ENCODE measurements at places on chromosomes 16 and 17.

DNA sequence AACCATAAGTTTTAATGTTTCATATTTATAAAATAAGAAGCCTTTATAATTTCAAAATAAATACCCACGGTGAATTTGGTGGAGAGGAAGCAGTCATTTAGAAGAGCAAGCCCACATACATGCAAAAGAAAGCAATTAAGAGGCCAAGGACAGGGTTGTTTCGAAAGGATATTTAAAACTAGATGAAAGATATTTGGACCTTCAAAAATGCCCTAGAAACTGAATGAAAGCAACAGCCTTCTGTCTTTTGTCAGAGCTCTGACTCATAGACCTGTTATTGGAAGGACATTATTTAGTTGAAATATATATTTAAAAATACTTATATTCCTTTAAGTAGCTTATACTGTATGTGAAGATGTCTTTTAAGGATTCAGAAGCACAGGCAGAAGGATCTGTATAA, 8.6 kb upstream of the METTL9 start:
- DNase-seq: no peak

- DNase-seq: no peak
These were observed 80.7 kb downstream of the USP32 start for GRCh38 chr17:60311186-60311585.

DNA sequence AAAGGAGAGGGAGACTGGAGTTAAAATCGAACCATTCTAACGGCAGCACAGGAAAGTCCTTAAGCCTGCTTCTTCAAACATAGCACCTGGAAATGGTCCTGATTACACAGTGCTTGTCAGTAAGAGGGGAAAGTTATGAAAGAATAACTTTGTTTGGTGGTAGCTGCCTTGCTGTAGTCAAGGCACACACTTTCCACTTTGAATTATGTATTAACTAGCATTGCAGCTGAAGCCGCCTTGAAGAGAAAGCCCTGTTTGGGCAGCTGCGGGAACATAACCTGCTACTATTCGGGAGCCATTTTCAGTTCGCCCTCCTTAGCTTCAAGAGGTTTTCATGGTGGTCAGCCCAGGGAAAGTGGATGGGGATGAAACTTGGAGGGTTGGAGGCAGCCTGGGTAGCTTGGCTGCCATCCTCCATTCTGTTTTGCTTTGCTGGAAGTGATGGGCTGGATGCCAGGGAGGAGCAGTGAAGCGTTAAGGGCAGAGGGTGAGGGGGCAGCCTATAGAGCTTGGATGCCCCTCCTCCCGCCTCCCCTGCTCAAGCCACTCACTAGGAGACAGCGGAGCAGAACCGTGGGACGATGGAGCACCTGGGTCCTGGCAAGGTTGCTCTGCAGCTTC, 5.3 kb upstream of the HAS3 start:
- no peak for DNase-seq

DNA sequence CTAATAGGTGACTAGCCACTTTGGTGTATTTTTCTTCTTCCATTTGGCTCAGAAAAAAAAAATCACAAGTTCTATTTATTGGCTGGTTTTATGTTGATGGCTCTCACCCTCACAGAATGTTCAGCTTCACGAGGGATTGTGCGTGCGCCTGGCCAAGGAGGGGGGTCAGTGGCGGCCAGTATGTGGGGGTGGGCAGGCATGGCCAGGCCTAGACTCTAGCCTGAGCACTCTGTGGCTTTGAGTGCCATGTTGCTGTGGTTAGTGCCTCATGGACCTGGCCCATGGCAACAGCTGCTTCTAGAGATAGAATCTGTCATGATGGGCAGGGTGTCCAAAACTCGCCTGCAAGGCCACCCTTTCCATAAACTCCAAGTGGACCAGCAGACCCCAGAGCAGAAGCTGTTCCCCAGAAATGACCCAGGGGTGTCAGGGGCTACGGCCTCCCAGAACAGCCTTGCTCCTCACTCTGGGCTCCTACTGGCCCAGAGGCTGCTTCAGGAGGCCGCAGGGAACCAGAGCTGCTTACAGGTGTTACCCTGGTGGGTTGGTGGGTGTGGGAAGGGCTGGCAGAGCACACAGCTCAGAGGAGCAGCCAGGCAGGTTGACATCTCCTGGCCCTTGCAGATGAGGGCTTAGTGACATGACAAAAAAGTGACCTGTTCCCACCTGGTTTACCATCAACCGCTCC, 124.9 kb downstream of the SOCS1 start:
- DNase-seq: no peak

DNA sequence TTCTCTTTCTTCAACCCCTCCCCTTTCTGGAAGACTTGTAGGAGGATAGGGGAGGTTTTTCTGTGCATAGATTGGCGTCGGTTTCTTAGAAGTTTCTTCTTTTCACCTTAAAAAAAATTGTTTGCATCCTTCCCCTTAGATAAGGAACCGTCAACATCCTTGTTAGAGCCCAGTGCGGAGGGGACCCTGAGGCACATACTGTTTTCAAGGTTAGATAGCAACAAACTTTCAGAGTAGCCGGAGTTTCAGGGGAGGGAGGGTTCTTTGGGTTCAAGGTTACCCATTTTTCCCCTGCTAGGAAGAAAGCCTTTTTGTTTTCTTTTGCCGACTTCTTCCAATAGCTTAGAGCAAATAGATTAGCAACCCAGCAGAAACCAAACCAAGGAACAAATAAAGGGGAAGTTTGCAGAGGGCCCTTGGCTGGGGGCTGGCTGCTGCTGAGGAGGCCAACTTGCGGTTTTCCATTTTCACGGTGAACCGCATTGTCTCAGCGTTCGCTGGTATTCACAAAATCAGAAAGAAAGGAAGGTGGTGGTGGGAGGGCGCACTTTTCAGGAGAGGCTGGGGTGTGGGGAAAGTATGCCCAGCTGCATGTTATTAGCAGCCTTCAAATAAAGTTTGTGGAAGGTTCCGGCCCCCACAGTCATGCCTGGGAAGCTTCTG, 28.8 kb downstream of the MSI2 start:
- DNase-seq: peak; percentile 74

DNA sequence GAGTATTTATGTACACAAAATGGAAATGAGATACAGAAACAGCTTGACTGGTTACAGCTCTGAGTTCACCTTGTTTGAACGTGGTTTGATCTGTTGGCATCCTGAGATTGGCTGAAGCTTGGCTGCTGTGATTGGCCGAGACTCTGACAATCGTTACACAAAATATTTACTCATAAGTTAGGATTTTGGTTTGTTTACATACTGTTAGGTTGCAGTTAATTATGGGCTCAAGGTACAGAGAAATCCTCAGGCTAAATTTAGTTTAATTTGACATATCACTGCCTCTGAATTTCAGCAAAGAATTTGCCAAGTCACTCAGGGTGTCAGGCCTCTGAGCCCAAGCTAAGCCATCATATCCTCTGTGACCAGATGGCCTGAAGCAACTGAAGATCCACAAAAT, 227.3 kb downstream of the COPRS start:
- no peak for DNase-seq

GRCh38 chr16:3317315-3317999, 12.2 kb downstream of the ZNF75A start:
- no peak for DNase-seq

DNA sequence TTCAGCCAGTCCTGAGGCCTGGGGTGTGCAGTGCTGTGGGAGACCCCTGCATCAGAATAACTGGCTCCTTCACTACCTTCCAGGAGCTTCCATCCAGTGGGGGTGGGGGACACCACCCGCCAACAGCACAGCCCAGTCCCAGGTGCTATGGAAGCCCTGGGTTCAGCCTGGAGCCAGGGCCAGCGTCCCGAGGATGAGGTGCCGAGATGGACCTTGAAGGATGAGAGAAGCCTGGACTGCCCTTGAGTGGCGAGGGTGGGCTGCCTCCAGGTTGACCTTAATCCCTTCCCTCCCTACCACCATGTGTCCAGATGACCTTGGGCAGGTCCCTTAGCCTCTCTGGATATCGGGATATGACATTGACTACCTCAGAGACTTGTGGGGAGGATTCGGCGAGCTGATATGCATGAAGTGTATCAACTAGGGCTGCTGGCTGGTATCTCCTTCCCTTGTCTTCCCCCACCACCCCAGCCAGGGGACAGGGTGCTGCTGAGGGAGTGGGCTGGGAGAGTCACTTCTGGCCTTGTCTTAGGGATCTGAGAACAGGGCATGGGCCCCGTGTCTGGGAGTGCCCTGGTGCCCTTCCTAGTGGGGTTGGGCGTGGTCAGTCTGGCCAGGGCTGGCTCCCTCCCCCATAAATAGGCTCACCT, 14.2 kb upstream of the LASP1NB start:
- peak; percentile 27 for DNase-seq

DNA sequence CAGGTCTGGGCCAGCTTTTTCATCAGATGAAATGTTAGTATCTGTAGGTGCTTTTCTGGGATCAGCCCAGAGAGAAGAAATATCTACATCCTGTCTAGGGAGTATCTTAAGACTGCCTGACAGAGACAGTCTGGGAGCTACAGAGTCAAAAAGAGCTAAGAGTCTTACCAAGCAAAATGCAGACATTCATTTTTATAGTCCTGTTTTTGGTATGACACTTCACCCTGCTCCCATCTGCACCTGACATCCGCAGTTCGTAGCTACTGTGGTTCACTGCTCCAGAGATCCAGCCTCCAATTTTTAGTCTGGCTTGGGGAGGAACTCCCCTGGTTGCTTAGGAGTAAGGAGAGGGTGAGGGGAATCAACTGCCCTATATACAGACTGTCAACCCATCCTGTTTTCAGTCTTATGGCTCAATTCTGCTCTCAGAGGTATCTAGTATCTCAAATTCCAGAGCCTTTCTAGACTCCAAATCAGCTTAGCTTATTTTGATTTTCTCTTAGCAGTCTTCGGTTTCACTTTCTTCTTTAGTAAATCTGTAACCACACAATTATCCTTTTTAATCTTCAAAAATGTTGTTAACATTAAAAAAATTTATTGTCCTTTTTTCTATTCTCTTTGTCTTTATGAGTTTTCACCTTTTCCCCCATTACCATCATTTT, 97.8 kb downstream of the TMEM100 start:
- no peak for DNase-seq

DNA sequence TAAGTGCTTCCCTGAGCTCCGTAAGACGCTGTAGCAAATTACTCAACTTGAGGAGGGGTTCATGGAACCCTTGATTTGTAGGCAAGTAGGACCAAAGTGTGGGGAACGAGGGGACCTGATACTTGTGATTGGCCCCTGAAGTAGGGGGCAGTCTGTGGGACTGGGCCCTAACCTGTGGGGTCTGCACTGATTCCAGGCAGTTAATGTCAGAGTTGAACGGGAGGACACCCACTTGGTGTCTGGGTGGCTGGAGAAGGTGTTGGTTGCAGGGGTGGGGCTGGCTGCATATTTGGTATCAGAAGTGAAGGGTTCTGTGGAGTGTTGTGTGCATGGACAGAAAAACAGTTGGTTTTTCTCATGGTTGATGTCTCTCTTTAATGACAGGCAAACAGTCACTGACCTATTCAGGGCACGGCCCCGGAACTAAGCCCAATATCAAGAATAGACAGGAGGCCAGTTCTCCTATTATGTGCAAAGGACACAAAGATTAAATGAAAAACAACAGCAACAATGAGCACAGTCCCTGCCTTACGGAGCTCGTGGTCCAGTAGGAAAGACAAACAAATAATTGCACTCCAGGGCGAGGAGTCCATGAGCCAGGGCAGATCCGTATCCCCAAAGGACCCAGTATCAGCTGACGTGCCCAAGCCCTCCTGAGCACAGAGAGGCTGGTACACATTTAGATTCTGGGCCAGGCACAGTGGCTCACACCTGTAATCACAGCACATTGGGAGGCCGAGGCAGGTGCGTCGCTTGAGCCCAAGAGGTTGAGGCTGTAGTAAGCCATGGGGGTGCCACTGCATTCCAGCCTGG, 19.2 kb downstream of the MXRA7 start:
- no peak for DNase-seq

DNA sequence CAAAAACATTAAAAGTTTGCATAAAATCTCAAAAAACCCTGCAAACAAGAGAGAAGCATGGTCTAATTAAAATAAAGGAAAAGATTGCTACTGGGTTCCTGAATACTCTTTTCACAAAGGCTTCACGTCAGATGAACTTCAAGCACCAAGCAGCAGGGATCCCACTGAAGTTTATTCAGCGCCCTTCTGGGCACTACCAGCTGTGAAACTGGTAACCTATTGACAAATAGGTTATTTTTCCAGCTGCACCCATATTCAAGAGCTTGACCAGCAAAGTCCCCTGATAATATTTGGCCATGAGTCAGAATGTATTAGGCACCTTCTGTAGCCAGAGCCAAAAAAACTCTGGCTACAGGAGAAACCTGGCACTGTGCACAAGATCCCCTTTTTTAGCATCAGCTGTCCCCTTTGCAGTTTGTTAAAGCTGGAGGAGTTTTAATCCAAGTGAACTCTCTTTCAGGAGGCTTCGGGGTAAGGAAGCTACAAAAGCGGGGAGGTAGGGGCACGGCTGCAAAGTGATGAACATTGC, 60.3 kb downstream of the GRIN2A start:
- no peak for DNase-seq

- DNase-seq: no peak
These were observed 3.4 kb downstream of the ALDOA start for GRCh38 chr16:30068750-30069610.

DNA sequence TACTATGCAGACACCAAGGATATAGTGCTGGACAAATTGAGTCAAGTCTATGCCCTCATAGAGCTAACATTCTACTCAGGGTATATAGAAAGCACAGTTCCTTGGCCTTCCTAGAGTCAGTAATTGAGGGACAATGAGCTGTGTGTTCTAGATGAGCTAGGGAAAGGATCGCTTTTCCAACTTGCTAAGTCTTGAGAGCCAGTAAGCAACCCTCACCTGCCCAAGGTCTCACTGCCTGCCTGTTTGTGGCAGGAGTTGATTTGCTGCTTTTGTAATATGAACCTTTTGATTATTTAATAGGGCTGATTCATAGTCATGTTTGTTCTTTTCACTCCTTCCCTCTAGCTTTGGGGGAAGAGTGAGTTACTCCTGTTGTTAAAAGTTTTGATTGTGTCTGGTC, 6.5 kb downstream of the DDX42 start:
- DNase-seq: no peak

GRCh38 chr17:6507535-6507934, 48.8 kb downstream of the PITPNM3 start:
- no peak for DNase-seq

GRCh38 chr17:41464682-41465081, 2.5 kb downstream of the KRT32 start:
- no peak for DNase-seq

GRCh38 chr17:78966910-78967600, 12.7 kb downstream of the LGALS3BP start:
- DNase-seq: peak; percentile 33

DNA sequence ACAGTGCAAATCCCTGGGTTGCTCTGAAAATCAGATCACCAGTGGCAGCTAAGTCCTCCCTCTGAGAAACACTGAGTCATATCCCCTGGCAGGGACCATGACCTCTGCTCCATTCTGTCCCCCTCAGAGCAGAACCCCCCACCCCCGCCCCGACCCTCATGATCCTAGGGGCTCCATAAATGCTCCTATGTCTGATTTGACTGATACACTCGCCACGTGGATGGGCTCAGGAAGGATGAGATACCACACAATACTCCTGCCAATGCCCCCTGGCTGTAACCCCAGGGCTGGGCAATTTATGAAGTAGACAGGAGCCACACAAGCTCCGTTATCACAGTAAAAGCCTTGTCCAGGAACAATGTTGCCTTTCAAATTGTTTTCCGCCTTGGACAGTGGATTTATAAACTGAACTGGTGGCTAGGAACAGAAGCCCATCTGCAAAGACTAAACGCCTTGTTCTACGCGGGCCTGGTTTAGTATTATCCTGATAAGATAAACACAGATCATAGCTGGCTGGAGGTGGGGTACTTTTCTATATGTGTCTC, 394.8 kb downstream of the SLC39A11 start:
- DNase-seq: no peak

- peak; percentile 92 for DNase-seq
These were observed 1.1 kb downstream of the MPP2 start for GRCh38 chr17:43905985-43906852.
